ENCODE measurements at places on chromosomes 3 and 15. TPM values are rescaled to one million over a fixed set of nuclear protein-coding genes. Genes with fewer than 3 reads are reported as not detected.

CAMK2N2 gene
- not detected for total RNA-seq

- DNase-seq = no peak
Measured at GRCh38 chr3:131782751-131783150, 252.1 kb downstream of the CPNE4 start.

TM4SF18 gene
- 1.5 TPM for total RNA-seq

FBXW12 gene
- total RNA-seq = not detected

DNA sequence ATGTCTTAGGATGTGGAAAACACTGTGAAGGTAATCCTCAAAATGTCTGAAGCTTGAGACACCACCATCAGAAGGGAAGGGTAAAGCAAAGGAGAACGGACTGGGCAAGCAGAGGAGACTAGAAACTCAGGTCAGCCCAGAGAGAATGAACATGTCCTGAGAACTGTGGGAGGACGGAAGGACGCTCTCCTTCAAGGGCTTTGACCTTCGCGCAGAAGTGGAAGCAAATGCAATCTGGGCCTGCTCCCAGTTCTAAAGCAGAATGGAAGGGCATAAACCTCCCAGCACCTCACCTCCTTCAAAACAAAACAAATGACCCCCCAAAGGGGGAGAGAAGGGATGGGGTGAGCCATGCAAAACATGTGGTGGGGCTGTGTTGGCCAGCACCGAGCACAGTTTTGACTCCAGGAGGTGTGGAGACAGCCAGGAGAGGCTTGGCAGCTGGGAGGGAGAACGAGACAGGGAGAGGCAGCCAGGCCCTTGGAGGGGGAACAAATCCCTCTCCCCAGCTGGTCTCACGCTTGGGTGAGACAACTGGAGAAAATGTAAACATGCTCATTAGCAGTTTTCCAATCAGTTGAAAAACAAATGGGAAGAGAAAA lies 222.4 kb upstream of the WNT5A start:
- DNase-seq = no peak

RBP2 gene
- total RNA-seq = not detected

DNA sequence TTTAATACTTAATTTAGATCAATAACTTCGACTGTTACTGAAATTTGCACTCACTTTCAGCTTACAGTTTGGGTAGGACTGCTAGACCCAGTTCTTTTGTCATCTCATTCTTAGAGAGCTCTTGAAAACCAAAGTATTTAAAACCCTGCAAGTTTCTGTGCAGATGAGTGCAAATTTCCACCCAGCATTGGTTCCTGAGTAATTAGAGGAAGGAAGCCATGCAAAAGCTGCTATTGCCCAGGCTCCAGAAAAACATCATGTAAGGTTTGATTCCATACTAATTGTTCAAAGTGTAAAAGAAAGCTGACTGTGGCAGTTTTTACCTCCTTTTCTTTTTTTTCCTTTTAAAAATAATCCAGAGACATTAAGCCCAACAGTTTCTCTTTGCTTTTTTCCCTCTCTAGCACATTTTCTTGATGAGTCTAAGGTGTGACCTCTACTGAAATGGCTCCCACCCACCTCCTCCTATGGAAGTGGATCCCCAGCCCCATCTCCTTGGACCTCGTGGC lies 30.3 kb downstream of the ABHD2 start:
- no peak for DNase-seq

DNA sequence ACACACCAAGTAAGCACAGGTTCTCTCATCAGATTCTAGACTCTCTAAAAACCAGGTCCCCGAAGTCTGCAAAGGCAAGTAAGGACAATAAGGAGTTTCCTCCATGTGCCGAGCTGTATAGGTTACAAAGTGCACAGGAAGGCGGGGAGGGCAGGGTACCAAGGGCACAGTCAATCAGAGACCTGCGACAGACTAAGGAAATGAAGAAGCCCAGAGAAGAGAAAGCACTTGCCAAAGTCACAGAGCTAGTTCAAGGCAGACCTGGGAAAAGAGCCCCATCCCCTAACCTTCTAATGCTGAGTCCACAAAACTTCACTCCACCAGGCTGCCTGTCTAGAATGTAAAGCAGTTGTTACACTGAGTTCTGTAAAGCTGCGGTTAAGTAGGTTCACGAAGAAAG lies 1.7 kb downstream of the SEC13 start:
- DNase-seq = no peak

DNA sequence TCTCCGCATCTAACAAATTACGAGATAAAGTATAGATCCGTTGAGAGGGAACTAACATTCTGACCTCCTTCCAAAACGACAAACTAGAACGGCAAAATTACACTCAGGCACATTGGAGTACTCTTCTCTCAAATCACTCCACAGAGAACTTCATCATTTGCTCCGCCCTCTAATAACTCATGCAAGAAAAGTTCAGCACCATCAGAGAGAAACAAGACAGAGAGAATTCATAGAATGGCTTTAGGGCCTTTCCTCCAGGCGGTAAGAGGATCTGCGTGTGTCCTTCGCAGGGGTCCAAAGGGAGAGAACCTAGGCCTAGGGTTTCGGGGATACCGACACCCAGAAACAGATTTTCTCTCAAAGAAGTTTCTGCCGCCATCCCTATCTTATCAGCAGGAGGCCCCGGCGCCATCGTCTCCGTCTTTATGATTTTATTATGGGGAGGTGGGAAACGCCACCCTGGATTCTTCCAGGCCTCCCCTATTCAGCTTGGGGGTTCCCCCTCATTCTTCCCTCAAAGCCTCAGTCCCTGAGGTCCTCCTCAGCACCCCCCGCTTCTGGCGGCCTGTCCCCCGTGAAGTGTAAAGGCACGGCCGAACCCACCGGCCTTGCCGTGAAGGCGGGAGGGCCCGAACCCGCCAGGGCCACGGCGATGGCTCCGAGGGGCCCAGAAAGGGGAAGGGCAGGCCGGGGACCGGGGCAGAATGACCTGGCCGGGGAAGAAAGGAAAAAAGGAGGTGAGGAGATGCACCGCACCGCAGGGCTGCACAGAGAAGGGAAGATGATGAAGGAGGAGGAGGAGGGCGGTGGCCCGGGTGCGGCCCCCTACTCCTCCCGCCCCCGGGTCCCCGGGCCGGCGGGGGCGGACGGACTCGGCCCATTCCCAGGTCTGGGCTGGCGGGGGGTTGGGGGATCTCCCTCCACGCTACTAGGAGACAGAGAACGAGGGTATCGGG lies 768 bp downstream of the UBXN7 start:
- DNase-seq = no peak

GATA2 gene
- 21.4 TPM for total RNA-seq

DNA sequence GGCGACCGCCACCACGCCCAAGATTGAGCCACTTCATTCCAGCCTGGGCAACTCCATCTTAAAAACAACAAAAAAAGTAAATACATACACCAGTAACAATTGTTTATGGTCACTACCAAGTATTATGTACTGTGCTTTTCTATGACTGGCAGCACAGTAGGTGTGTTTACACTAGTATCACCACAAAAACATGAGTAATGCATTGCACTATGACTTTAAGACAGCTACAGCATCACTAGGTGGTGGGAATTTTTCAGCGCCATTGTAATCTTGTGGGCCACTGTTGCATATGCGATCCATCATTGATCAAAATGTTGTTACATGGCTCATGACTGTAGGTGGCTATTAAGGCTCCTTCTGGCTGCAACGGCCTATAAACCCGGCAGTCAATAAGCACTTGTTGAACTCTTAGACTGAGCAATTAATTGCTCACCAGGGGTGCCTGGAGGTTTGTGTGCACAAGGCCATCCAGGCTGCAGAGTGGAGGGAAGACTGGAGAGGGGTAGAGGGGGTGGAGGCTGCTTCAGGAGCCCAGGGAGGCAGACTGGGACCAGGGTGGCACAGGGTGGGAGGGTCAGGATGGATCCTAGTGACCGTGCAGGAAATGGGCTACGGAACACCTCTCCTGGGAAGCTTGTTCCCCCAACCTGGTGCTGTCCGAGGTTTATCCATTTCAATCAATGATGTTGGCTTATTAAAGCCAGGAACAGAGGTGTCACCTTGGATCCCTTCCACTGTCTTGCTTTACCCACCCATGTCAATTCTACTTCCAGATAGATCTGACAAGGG lies 17.9 kb upstream of the COPG1 start:
- no peak for DNase-seq

DNA sequence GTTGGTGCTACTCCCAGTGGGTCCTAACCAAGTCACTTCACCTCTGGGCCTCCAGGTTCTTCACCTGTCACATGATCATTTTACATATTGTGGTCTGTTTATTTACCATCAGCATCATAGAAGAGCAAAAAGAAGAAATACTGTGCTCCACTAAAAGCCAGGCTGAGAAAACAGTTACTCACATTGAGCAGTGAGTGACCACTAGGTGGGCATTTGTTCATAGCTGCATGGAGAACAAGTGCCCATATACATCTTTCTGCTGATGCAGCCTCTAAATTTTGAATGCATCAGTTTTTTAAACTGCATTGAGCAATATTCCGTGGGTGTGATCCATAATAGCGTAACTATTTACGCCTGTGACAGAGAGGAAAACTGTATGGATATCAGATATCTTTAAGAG lies 76.2 kb downstream of the DCUN1D1 start:
- DNase-seq = no peak

DNA sequence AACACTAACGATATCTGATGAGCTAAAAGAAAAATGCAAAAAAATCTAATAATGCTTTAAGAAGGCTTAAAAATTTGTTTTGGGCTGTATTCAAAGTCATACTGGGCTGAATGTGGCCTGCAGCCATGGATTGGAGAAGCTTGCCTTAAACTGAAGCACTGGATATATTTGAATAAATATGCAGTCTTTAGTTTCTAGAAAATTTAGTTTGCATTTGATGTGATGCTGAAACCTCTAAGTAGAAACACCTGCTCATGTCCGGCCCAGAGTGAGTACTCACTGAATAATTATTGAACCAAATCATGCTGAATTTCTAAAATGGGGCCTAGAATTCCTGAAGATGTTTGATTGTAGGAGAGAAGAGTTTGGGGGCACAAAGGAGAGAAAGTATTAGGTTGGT lies 43.9 kb downstream of the ABHD5 start:
- DNase-seq = no peak

GRCh38 chr15:29067949-29068348 lies 182.2 kb downstream of the APBA2 start:
- DNase-seq = no peak

DNA sequence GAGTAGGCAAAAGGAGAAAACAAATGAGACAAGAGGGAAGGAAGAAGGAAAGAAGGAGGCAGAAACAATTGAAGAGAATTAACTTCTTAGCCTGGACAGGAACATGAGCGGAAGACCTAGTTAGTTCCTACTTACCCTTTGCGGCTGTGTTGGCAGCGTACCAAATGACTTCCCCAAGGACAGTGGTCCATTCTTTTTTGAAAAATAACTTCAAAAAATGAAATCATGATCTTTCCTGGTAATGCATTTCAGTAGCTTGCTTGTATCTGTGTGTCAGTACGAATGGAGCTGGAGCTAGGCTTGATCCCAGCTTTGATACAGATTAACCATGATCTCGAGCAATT lies 41.5 kb upstream of the CFAP161 start:
- no peak for DNase-seq

GRCh38 chr15:36499412-36500389 lies 79.7 kb upstream of the CDIN1 start:
- no peak for DNase-seq
